ENCODE measurements at places on chromosomes 7 and 10.

DNA sequence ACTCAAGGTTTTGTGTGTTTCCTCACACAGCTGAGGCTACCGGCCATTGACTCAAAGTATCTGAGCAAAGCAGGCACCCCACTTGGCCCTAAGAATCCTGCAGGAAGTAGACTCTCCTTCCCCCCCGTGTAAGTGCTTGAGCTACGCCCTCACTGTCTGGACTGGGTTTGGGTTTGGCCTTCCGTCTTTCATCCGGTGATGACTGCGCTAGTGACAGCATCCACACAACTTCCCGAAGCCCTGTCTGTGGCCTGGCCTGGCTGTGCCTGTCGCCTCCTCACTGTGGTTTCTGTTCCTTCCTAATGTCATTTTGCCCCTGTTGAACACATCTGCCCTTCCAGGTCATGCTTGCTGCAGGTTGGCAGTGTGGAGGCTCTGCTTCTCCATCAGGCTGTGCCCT is 14.5 kb downstream of the C7orf57 start:
- DNase-seq = peak; percentile 42

DNA sequence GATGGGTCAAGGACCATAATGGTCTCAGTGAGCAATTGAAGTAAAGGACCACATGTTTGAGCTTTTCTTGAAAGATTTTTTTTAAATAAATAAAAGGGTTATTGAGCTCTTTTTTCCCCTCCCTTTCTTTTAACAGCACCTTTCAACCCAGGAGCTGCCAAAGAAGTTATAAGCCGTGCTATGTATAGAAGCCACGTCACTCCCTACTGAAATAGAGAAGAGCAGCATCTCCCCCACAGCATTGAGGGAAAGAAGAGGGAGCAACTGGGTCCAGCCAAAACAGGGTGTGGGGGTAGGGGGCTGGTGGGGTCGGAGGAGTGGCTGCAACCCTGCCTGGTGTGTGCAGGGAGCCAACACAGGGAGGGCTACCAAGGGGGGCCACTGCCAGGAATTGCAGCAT is 227.2 kb downstream of the PLXNA4 start:
- DNase-seq = no peak

DNA sequence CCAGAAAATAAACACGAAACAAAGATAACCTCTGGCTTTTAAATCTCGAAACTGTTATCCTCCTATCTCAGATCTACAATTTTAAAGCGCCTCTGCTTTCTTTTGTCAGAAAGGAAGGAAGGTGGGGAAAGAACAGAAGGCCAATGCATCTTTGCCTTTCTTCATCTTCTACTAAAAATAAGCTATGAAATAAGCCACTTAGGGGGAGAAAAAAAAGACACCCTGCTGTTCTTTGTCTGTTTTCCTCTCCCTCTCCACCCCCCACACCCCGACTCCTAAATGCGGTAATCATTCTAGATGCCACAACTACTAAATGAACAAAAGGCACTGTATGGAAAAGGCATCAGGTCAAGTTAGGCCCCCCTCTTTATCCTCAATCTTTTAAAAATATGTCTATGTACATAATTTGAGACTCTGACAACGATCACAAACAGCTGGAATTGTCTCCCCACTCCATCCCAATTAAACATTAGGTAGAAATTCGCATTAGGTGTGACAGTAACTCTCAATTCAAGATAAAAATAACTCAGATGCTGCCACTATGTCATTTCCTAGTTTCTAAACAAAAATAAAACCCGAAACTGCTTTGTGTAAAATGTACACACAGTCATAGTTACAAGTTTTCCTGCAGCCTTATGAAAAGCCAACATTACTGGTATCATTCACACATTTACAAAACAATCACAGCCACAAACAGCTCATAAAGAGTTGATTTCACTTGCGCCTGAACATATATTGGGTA is 2.4 kb downstream of the UBE2H start:
- DNase-seq = no peak

DNA sequence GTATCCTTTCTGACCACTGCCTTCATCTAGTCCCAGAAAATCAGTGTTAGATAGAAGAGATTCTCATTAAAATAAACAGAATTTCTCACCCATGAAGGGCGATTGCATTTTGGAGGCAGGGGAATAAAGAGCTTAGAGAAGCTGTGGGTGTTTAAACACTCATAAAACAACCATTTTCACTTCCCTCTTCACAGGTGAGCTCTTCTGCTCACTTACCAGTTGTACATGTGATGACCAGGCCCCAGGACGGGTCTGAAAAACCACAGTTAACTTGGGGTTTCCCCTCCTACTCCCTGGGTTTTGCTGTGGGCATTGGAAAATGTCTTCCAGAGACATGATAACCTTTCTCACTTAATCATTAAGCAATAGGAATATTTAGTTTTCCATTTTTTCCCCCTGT is 411.6 kb upstream of the DPP6 start:
- no peak for DNase-seq

DNA sequence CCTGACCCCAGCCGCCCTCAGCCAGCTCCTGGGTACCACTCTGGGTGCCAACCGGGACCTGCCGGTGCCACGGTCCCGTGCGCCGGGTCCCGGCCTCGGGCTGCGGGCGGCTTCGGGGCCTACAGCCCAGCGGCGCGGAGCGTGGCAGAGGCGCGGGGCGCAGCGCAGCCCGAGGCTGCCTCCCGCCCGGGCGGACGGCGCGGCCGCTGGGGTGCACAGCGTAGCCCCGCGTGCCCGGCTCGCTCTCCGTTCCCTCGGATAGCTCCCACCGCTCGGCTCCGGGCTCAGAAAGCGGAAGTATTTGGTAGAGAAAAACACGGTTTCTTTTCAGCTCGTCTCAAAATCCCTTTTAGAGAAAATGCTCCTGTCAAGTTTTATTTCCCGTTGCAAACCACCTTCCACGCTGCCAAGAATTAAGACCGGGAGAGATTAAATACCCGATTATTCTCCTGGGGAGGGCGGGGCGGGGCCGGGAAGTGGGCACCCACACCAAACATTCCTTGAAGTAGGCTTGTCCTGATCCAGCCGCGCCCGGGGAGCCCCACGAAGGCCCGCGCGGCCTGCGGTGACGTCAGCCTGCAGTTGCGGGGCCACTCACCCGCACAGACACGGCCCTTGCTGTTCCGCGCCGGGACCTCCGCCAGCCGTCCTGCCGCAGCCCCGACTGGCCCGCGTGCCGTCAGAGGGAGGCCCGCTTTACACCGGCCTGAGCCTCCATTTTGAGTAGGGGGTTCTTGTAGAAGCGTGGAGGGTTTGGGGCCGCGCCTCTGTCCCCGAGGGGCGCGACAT is 7.2 kb downstream of the HOXA13 start:
- DNase-seq = peak; percentile 14

- no peak for DNase-seq
Observed at GRCh38 chr10:69338133-69338456, 59.8 kb downstream of the HK1 start.

DNA sequence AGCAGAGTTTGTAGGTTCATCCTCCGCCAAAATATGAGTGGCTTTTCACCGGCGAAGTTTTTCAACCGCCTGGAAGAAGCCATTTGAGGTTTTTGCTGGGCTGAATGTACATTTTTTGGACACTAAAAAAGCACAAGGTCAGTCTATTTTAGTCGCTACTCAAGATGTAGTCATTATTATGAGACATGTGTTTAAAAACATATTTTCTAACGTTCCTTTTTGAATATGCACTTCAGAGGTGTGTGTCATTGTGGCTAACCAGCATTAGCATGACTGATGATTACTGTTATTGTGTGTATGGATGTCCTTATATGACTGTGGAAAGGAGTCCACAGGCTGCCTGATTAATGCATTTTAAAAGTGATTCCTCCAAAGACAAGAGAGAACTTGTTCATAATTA is 605.4 kb downstream of the INHBA start:
- DNase-seq = no peak

Measured in CD4-positive, alpha-beta T cell treated with Interferon gamma for 1 hour (primary cell).